ENCODE measurements at places on chromosomes 6 and 20.

DNA sequence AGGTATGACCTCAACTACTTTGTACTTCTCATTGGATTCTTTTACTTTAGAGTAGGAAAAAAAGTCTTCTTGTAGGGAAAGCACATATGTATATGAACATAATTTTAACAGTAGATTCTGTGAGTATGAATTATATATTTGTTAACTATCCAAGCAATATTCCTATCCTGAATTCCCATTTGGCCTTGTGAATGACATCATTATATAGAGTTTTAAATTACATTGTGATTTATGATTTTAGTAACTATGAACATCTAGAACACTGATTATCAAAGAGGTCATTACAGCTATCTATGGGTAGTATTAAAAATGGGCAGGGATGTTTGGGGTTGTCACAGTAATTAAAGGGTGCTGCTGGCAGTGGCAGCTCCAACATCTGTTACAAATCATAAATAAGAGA, 163.9 kb upstream of the TFAP2D start:
- DNase-seq = no peak

GRCh38 chr6:157268835-157269234, 54.5 kb downstream of the TMEM242 start:
- DNase-seq = no peak

GRCh38 chr20:11838076-11838636, 79.5 kb upstream of the BTBD3 start:
- DNase-seq = no peak

GRCh38 chr20:9498322-9498721, 16.1 kb upstream of the LAMP5 start:
- DNase-seq = no peak

DNA sequence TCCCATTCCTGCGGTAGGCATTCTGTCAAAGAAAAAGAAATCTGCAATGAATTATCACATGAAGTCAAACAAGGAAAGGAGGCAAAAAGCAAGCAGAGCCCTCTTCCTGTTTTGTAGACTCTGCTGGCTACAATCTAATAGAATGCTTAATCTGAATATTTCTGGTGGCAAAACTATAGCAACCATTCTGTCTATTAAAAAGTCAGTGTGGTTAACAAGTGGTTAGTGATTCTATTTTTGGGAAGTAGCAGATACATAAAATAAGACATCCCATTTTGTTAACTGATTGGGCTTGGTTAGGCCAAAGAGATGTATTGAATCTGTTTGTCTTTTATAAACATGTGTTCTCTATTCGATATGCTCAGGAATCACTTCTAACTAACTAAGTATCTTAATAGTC, 442.3 kb downstream of the CDC5L start:
- DNase-seq = no peak

Measured in pons (tissue), 1 donor.